HT-29 (cell line): ENCODE measurements at places on chromosomes 6 and 20.

GRCh38 chr6:139611327-139612134, 237.1 kb upstream of the CITED2 start:
- DNase-seq, result no peak

- DNase-seq, result no peak
Observed at GRCh38 chr6:452301-453067, 60.9 kb downstream of the IRF4 start.

DNA sequence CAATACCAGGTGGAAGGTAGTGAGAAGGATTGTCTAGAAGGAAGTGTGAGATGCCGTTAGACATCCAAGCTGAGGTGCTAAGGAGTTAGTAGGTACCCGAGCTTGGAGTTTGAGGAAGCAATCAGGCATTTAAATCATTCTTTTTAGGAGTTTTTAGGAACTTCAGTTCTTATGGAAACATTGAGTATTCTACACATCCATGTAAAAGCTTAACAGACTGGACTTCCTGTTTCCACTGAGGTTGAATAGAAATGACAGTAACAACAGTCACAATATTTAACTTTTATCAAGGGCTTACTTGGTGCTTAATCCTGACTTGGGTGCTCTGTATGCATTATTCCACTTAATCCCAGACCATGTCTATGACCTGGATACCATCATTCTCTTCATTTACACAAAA, 136.4 kb downstream of the UST start:
- DNase-seq, result no peak

DNA sequence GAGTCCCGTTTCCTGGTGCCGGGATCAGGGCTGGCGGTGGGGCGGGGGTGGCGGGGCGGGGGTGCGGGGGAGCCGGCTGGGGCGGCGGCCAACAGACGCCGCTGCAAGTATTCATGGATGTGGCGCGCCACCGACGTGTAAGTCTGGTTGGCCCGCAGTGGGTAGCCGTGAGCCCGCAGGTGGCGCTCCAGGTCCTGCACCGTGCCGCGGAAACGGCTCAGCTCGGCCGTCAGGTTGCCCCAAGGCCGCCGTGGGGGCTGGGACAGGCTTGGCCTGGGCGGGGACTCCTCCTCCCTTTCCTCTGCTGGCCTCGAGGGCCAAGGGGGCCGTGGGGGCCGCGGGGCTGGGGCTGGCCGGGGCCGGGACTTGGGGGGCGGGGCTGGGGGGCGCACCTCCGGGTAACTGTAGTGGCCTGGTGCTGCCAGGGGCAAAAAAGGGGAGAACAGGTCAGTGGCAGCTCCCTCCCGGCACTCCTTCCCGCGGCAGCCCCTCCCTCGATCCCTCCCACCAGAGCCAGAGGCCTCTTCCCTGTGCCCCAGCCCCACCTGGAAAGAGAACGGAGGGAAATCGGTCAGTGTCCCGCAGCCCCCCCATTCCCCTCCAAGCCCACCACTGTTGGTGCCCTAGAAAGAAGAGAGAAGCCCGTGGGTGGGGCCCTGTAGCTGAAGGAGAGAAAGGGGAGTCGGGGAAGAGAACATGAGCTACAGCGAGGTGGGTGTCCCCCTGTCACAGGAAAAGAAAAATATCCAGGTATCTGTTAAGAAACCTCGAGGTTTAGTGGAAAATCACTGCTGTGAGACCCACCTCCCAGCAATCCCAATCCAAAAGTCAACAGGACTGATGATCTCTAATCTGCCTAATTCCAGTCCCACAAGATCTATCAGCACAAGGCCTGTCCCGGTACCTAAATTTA, 21.3 kb downstream of the TNXB start:
- DNase-seq, result peak; percentile 74

- DNase-seq, result no peak
Observed at GRCh38 chr20:21357844-21358243, 39.5 kb downstream of the NKX2-4 start.

DNA sequence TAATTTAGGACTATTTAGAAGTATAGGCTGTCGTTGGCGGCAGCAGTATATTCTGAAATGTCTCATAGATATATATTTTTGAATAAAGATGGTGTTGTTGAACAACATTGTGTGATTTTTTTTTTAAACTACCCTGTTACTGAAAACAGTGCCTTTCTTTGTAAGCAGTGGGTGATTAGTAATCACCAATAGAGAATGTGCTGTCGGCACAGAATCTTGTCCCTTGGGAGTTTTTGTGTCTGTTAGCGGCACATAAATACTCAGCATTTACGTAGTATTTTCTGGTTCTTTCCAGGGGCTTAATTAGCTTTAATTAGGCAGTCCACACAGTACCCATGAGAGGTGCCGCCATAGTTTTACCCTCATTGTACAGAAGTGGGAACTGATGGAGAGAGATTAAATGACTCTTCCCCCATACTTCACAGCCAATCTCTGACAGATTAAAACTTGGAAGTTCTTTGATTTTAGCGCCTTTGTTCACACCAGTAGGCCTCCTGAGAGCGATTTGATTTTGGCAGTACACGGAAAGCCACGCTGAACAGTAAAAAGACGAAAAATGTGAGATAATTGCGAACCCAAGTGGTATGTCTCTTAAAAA, 58.8 kb downstream of the RPRD1B start:
- DNase-seq, result no peak

GRCh38 chr6:15395087-15395486, 149.2 kb downstream of the JARID2 start:
- DNase-seq, result no peak

DNA sequence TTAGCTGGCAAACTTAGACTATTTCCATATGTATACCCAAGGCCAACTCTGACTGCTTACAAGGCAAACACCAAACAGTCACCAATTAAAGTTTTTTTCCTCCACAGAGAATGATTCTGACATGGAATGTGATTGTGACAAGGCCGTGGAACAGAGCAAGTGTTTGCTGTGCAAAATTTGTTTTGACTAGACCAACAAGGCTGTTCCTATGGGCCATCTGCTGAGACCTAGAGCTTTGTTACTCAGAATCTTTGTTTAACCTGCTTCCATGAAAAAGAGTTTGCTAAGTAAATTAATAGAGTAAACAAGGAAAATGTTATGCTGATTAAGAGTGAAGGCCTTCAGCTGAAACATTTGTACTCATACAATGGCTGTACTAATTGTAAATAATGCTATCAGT, 51.6 kb upstream of the IMPG1 start:
- DNase-seq, result no peak

GRCh38 chr6:24967211-24967610, 31.5 kb upstream of the RIPOR2 start:
- no peak for DNase-seq

GRCh38 chr6:101083533-101084175, 202.5 kb upstream of the ASCC3 start:
- peak; percentile 63 for DNase-seq

DNA sequence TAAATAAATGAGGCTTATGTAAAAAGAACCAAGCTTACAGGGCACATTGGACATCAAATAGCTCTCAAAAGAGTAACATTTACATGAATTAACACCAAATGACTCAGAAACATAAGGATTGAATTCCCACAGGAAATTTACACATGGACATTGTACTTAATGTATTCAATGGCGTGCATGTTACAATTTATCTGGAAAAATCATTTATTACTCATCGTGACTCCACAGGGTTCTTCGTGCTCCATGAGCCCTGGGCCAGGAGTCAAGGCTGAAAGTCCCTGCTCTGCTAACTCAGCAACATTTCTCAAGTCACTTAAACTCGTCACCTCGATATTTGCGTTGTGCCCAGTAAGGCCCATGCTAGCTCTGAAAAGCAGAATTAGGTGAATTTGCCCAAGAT, 158.5 kb downstream of the PHACTR1 start:
- DNase-seq, result no peak

GRCh38 chr6:161445021-161445799, 171.3 kb upstream of the AGPAT4 start:
- no peak for DNase-seq

- no peak for DNase-seq
Observed at GRCh38 chr20:40254023-40254772, 434.8 kb downstream of the MAFB start.

DNA sequence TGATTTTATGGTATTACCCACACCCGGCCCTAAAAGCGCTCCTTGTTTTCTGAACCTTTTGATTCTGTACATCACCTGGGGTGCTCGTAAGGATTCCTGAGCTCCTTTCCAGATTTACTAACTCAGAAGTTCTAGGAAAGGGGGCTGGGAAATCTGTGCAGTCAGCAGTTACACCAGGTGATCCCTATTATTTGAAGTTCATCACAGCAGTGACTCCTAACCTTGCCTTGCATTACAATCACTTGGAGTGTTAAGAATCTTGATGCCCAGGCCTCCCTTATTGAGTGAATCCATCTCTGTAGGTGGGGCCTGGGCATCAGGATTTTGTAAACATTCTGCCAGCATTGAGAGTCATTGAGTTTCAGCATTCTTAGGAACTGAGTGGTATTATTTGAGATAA, 44.7 kb downstream of the BMP6 start:
- no peak for DNase-seq

DNA sequence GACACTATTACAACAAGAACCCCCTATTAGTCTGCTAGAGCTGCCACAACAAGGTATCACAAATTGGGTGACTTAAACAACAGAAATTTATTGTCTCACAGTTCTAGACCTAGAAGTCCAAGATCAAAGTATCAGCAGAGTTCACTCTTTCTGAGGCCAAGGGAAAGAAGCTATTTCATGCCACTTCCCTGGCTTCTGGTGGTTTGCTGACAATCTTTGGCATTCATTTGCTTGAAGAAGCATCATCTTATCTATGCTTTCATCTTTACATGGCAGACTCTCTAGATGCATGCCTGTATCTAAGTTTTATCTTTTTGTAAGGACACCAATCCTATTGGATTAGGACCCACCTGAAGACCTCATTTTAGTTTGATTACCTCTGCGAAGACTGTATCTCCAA, 296.8 kb upstream of the MARCKS start:
- DNase-seq, result no peak

DNA sequence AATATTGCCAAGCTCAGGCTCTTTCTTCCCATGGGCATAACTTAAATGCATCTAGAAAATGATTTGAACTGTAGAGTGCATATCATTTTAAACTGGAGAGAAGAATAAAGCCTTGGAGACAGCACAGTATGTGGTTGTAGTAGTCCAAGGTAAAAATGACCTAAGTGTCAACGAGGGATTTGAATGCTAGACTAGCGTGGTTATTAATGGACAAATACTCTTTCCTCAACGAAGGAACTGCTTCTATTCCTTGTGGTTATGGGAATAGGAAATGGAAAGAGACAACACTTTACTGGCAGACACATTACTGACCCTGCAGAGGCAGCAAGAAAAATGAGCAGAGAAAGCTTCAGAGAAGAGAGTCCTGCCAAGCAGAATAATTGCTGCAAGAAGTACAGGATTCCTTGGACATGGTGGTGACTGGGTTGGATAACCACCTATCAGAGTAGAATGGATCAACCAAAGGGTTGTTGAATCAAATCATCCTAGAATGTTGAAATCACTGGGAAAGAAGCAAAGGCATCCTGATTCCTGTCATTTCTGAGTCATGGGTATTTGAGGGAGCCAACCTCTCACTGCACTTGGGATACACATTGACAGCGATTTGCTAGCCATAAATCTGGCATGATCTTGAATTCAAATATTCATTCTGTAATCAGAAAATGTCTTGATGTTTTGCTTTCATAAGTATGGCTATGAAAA, 258.1 kb upstream of the EPHA7 start:
- no peak for DNase-seq

DNA sequence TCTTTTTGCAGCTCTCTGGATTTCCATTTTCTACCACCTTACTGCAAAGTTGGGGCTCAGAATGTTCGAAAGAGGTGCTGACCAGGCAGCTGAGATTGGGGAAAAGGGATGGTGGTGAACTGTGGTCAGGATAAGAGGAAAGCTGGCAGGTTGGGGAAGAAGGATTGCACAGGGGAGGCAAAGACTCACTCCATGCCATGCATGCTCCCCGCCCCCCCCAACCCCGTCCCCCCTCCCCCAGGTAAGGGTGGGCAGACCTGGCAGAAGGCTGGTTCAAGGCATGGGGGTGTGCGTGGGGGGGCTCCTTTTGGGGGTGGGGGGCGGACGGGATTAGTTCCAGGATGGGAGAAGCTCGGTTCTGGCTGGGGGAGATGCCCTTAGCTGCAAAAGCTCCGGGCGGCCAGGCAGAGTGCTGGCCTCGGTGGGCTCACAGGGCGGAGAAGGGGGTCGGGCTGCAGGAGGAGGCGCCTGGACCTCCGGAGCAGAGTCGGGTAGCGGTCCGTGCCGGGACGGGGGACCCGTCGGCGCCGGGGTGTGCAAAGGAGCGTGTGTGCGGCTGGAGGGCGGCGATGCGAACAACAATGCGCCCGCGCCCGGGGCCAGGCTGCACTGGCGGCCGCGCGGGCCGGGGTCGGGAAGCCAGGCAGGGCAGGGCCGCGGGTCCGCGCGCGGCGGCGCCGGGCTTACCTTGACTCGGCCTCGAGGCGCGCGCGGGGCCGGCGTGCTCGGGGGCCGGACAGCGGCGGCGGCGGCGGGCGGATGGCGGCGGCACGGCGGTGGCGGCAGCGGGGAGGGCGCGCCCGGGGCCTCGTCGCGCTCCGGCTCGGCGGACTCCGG, 880 bp downstream of the ADNP start:
- peak; percentile 28 for DNase-seq

GRCh38 chr6:100671740-100672139, 207.0 kb upstream of the SIM1 start:
- no peak for DNase-seq

DNA sequence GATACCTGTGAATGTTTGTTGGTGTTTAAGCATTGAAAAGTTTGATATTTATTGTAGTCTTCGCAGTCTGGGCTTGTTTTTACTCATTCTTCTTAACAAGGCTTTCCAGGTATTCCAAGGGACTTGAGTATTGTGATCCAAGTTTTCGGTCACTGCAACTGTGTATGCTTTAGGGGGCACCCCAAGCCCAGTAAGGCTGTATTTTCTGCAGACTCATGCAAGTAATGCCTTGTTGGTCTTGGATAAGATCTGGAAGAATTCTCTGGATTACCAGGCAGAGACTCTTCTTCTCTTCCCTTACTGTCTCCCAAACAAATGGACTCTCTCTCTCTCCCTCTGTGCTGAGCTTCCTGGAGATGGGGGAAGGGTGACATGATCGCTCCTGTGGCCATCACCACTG, 82.1 kb downstream of the RFPL4B start:
- DNase-seq, result no peak

DNA sequence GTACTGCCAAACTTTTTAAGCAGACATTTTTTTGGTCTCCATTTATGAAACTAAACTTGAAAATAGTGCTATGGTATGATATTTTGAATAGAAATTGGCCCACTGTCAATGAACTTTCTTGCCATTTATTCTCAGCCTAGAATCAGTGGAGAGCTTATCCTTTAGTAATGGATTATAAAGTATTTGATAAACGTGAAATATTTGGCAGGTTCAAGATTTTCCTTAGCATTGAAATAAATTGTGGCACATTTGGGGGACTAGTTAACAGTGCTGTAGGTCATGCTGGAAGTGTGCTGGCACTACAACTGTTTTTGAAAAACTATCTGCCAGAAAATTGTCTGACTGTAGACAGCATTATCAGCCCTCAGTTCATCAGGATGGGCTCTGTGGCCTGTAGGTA, 2.1 kb downstream of the PRSS35 start:
- DNase-seq, result no peak

GRCh38 chr6:18667612-18668011, 280.5 kb downstream of the RNF144B start:
- no peak for DNase-seq
